CD4-positive, alpha-beta T cell treated with Interferon alpha-2 for 1 hour (primary cell): ENCODE measurements at places on chromosomes 13 and 19.

DNA sequence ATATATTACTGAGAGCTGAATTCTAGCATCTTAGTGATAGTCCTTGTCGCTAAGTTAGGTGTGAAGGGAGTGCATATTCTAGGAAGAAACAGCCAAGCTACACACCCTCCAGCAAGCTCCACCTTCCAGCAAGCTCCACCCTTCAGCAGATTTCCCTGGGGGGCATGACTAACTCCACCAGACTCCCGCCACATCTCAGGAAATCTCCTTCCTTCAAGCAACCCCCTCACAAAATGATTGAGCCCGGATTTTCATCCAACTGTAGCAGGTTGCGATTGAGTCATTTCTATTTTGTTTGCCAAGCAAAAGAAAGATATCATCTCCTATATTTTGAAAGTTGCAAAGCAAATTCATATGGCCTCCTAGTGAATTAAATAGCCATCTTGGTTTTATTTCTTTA, 162.1 kb upstream of the TMTC4 start:
- DNase-seq: no peak

GRCh38 chr19:54654447-54655321, 8.1 kb upstream of the LILRB4 start:
- DNase-seq: no peak

GRCh38 chr13:59686798-59687394, 476.8 kb downstream of the DIAPH3 start:
- DNase-seq: no peak

DNA sequence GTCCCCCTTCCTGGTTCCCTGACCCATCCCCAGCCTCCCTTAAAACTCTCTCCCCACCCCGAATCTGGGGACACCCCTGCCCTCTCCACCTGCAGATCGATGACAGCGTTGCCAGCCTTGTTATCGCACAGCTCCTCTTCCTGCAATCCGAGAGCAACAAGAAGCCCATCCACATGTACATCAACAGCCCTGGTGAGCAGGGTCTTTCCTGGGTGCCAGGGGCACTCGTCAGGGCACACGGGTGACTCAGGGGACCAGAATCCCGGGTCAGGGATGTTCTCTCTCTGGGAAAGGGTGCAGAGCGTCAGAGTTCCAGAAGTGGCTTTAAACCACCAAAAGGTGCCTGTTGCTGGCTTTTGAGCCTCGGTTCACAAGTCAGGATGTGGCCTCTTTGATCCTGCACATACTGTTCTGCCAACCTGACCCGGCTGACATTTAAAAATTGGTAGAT, 1.0 kb downstream of the CLPP start:
- DNase-seq: peak; percentile 62

GRCh38 chr13:109361562-109362289, 424.7 kb downstream of the IRS2 start:
- DNase-seq: no peak

- DNase-seq: no peak
These were observed 10.0 kb upstream of the PROZ start for GRCh38 chr13:113148407-113148806.

DNA sequence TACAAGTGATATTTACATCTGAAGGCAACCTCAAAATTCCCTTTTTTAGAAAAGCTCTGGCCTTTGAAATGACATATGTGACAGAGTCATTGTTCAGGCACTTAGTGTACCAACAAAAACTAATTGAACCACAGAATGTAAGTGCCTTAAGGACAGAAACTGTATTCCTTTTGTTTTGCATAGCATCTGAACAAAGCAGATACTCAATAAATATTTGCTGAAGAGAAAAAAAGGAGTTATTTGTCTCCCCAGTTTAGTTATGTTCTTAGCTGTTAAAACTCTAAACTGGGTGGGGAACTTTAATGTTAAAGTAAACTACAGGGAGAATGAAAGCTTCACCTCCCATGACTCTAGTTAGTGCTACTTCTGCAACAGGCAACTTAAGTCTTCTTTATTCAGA, 56.8 kb upstream of the KLF5 start:
- no peak for DNase-seq

DNA sequence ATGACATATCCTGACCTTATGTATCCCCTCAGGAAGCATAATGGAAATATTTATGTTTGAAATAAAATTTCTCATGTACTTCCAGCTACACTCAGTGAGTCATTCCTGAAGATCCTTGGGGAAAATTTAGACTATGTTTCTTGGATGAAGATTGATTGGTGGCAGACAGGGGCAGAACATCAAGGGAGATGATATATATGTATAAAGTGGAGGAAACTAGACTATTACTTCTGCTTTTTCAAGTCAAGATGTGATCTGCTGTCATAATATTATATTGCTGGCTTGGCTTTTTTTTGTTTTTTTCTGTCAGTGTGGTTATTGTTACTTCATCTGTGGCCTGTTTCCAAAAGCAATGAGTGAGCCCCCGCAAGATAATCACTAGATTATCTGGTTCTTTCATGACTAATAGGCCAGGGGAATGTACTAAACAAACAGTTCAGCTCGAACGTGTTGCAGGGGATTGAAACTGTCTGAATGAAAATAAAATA, 87.2 kb upstream of the TNFSF11 start:
- no peak for DNase-seq

GRCh38 chr19:33726756-33727155, 69.9 kb upstream of the KCTD15 start:
- no peak for DNase-seq

DNA sequence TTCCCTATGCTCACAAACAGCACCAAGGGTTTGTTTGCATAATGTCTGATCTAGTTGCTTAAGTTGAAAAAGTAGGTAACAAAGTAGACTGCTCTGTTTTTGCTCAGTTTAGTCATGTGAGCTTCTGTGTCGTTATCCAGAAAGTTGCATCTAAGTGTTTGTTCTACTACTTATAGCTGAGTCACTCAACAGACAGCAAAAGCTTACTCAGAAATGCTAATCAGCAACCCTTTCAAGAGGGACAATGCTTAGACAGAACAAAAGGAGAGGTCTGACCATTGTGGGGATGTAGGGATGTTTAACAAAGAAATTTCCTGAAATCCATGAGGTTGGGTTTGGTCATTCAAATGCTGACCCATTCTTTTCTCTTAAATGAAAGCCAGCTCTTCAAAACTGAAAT, 106.4 kb downstream of the ATP8A2 start:
- DNase-seq: no peak

DNA sequence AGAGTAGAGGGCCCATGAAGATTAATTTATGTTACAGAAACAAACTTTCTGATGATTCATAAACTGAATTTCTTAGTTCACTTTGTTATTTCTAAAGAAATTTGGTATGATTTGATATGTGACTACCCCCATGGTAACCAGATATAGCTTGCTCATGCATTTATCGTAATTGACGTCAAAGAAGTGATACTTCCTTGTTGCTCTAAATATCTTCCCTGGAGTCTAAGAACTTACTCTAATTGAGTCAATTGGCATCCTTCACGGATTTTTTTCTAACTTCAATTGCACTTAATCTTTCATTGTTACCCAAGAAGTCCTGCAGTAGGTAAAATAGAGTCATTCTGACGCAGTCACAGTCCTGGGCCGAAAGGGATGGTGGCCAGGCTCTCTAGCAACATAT, 240.9 kb downstream of the GPC5 start:
- no peak for DNase-seq

GRCh38 chr19:30870876-30871275, 478.4 kb downstream of the TSHZ3 start:
- no peak for DNase-seq

DNA sequence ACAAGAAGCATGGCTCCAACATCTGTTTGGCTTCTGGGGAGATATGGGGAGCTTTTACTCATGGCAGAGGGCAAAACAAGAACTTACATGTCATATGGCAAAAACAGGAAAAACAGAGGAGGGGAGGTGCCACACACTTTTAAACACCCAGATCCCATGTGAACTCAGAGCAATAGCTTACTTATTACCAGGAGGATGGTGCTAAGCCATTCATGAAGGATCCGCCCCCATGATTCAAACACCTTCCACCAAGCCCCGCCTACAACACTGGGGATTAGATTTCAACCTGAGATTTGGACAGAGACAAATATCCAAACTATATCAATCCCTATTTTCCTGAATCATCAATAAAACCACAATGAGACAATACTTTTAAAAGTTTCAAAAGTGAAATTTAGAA, 712.1 kb downstream of the PCDH9 start:
- no peak for DNase-seq

GRCh38 chr13:42592915-42593900, 19.3 kb downstream of the TNFSF11 start:
- DNase-seq: no peak

GRCh38 chr13:54029226-54029625, 1000.6 kb downstream of the OLFM4 start:
- no peak for DNase-seq
